Inflammatory macrophage (primary cell): ENCODE measurements at places on chromosomes 6 and 20.

- no peak for DNase-seq
These were observed 26.7 kb downstream of the TNFAIP3 start for GRCh38 chr6:137893726-137894125.

GRCh38 chr20:58892141-58892931 is 39.8 kb downstream of the GNAS start:
- DNase-seq: peak; percentile 46

GRCh38 chr6:167684276-167685104 is 142.2 kb upstream of the AFDN start:
- DNase-seq: no peak

DNA sequence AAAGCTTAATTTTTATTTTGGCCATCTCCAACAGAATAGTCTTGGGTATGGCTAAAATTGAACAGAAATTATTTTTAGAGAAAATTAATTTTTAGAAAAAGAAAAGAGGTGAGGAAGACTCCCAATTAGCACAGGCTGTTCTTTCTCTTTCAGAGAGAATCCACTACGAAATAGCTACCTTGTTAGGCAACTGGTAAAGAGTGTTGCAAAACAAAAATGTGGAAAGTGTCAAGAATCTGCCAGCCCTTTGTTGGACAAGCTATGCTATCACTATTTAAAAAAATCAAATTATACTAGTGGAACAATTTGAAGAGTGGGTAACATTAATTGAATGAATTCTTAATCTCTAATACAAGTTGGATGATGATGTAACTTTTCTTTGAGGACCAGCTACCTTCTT is 19.2 kb upstream of the ZSCAN9 start:
- peak; percentile 45 for DNase-seq

DNA sequence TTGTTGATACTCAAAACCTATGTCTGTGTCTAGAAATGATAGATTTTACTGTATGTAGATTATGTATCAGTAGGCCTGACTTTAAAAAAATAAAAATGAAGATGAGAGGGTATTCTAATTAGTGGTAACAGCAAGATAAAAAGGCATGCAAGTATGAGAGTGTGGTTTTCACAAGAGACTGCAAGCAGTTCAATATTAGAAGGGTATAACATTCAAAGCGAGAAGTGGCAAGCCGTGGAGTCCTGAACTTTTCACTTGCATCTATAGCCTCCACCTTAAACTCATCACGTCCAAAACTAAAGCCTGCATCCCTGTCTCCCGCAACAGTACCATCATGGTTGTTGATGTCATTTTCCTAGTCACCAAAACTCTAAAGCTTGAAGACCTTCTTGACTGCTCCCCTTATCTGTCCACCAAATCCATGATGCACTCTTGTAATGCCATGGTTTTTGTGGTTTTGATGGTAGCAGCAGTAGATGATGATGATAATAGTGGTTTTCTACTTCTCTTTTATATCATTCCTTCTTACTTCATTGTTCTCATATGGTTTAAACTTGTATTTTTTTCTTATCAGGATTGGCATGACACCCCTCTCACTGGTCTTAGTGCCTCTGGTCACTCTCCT is 9.2 kb upstream of the CGA start:
- no peak for DNase-seq

DNA sequence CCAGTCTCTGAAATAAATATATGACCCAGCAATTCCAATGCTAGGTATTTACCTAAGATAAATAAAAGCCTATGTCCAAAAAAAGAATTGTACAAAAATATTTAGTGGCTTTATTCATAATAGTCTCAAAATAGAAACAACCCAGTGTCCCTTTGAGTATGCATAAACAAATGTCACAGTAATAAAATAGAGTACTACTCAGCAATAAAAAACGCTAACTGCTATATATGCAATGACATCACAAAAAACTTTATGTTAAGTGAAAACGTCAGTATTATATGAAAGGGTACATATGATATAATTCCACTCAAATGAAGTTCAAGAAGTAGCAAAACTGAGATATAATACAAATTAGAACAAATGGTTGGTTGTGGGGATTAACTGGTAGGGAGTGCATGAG is 286.5 kb upstream of the MAN1A1 start:
- DNase-seq: no peak

GRCh38 chr20:49282584-49283171 is 4.8 kb upstream of the ZNFX1 start:
- DNase-seq: no peak

GRCh38 chr20:56952258-56953047 is 314.0 kb downstream of the BMP7 start:
- DNase-seq: no peak

GRCh38 chr6:104788400-104788799 is 71.3 kb downstream of the HACE1 start:
- no peak for DNase-seq

- DNase-seq: no peak
These were observed 206.0 kb upstream of the MARCKS start for GRCh38 chr6:113651120-113651519.

DNA sequence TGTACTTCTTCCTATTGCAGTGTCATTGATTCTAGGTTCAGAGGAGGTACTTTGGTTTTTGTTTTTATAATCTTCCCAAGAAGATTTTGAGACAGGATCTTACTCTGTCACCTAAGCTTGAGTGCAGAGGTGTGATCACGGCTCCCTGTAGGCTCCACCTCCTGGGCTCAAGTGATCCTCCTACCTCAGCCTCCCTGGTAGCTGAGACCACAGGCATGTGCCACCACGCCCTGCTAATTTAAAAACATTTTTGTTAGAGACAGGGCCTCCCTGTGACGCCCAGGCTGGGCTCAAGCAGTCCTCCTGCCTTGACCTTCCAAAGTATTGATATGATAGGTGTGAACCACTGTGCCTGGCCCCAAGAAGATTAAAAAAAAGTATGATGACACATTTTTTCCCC is 3.4 kb upstream of the SLC17A5 start:
- DNase-seq: no peak

- DNase-seq: no peak
These were observed 44.8 kb downstream of the TAF8 start for GRCh38 chr6:42095094-42095493.

DNA sequence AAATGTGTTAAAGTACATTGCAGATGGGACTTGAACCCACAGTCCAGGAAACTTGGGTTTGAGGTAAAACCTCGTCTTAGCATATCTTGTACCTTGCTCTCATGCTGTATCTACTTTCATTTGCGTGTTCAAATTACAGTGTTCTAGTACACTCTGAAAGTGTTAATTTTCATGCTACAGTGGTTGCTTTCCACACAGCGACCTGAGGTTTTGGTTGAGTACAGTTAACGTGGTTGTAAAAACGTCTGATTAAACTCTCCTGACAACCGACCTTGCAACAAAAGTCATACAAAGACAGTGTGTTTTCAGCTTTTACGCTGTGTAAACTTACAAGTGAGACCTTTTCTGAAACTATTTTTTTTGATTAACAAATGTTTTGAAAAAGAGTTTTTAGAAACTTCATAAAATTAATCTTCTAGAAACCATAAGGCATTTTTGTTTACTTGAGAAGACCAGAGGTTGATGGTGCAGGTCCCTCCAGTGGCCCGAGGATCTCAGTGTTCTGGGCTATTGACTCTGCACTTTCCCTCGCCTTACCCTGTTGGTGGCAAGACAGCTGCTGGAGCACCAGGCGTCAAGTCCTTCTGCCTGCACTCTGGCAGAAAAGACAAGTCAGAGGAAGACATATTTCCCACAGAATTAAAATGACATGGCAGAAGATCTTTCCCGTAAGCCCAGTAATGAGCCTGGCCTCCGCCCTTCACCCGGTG is 334.0 kb downstream of the THBS2 start:
- no peak for DNase-seq

DNA sequence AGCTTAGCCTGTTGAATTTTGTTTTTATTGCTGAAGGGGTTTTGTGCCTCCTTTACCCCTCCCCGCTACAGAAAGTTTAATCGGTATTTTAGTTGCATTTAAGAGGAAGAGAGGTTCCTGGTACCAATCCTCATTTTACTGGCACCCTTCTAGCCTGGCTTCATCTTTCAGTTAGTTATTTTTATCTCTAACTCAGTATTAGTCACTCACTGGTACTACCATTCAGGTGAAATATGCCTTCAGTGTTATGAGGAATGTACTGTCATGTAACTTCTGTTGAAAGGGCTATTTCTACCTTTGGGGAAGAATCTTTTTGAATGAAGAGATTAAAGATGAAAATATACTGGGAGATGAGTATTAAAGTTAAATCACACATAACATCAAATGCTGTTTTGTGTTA is 211.8 kb downstream of the CDKAL1 start:
- DNase-seq: no peak

GRCh38 chr6:45900808-45901752 is 114.6 kb downstream of the CLIC5 start:
- DNase-seq: no peak

DNA sequence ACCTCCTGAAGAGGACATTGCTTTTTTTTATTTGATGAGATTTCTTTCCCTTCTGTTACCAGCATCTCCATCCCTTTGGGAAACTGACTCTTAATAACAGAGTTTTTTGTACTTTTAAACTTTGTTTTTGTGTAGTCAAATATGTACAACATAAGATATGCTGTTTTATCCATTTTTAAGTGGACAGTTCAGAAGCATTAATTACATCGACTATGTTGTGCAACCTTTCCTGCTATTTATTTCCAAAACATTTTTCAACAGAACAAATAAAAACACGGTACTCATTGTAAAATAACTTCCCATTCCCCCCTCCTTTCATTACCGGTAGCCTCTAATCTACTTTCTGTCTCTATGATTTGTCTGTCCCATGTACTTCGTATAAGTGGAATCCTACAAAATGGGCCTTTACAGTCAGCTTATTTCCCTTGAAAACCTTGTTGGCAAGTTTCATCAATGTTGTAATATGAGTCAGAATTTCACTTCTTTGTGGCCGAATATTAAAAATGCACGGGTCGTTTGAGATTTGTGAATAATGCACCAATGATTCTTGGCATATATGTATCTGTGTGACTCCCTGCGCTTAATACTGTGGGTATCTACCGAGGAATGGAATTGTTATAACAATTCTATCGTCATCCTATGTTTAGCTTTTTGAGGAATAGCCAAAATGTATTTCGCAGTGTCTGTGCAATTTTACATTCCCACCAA is 11.1 kb upstream of the RIPK1 start:
- no peak for DNase-seq

- DNase-seq: no peak
These were observed 190.2 kb downstream of the TSHZ2 start for GRCh38 chr20:53162251-53162835.

DNA sequence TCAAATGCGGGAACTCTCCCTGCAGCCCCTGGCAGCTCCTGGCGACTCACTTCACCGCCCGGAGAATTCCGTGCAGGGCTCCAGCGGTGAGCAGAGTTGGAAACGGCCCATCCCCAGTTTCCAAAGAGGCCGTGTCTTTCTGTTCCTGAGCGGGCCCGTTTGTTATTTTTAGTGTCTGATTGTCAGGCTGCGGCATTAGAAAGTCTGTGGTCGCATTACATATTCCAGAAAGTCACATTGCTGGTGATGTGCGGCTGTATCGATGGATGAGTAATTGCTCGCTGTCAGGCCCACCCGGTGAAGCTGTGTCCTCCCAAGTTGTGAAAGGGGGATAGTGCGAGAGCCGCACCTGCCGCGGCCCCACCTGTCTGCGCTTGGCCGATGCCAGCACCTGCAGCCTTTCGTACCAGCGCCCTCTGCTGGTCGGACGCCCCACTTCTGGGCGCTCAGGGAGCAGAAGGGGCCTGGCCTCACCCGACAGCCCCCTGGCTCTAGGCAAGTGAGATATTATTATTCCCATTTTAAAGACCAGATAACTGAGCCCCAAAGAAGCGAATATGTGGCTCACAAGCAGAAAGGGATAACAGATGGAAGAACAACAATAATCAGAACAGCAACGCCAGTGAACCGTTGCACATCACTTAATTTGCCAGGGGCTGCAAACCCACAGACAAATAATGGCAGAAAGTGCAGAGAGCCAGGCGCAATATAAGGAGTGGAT is 244.9 kb downstream of the TSHZ2 start:
- DNase-seq: peak; percentile 34

GRCh38 chr6:16295060-16295459 is 56.7 kb downstream of the GMPR start:
- no peak for DNase-seq

GRCh38 chr6:159676890-159677505 is 16.0 kb downstream of the SOD2 start:
- no peak for DNase-seq

DNA sequence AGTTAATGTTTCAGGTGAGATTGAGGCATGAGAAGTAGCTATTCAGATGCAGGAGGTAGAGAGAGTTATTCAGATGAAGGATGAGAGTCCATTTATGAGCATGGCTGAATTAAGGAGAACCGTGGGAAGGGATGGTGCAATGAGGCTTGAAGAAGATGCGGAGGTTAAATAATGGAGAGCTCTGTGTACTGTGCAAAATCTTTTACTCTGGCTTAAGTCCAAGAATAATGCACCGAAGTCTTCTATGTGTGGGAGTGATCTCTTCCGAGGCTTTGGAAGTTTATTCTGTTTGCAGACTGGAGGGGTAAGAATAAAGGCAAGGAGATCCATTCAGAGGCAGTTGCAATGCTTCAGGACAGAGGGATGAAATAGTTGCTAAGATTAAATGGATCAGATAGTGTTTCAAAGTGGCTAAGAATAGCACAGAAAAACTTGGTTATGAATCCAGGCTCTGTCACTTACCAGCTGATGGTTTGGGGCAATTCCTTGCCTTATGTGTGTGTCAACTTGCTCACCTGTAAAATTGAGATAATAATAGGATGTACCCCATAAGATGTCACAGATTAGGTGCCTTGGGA is 467.1 kb downstream of the HDGFL1 start:
- DNase-seq: no peak

DNA sequence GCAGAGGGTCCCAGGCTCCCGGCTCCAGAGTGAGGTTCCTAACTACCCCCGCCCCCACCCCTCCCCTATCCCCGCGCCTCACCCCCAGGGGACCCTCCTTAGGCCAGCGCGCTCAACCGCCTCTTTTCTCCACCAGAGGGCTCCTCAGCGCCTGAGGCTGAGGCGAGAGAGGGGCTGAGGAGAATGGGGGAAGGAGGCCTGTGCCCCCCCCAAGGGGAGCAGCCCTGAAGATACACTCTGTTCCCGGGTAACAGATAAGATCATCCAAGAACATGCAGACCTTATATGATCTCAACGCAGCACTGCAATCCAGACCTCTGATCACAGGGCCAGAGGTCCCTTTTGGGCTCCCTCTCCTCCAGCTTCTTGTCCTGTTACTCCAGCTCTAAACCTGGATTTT is 43.3 kb upstream of the MRPS10 start:
- no peak for DNase-seq

GRCh38 chr6:87945181-87945580 is 102.5 kb upstream of the SPACA1 start:
- DNase-seq: no peak

- DNase-seq: no peak
These were observed 110.7 kb upstream of the NFATC2 start for GRCh38 chr20:51653226-51653625.

DNA sequence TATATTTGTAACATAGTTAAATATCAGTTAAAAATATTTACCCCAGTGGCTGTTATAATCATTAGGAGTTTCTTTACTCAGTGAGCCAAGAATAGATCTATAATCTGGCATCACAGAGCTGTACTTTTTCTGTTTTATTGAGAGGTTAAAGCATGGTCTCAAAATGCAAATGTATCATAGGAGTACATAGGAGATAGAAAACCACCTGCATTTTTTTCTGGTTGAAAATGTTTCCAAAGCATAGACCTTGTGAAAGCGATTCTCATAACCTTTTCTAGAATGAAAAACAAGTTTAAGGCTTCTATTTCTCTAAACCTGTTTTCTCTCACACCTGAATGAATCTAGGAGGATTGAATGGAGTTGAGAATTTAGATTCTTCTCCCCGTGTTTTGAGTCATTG is 14.4 kb downstream of the KCNQ5 start:
- no peak for DNase-seq

GRCh38 chr20:34075647-34076046 is 36.4 kb downstream of the EIF2S2 start:
- no peak for DNase-seq

GRCh38 chr20:24952376-24953208 is 3.5 kb downstream of the CST7 start:
- no peak for DNase-seq
